ENCODE measurements at places on chromosomes 7 and 10.

GRCh38 chr10:103732339-103733044 lies 122.9 kb downstream of the SH3PXD2A start:
- no peak for DNase-seq

GRCh38 chr7:71829515-71829914 lies 582.6 kb downstream of the CALN1 start:
- no peak for DNase-seq

DNA sequence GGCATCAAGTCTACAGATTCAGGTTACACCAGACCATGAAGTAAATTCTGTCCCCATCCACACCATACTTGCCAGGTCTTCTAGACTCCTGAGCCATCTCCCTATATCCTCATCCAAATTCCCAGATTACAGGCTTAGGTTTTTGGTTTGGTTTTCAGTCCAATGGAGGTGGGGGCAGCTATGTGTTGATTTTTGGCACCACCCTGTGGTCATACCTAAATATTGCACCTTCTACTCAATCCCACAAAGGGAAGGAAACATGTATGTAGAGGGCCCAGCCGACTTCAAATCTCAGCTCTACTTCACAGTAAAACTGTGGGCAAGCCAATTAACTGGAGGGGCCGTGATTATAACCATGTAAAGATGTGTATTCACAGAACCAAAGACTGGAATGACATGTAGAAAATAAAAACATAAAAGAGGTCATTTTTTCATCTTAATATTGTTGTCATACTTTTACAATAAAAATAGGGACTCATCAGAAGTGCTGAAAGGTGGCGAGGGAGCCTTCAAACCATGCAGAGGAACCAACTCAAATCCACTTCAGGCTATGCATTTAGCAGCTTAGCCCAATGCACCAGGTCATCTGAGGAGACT lies 19.8 kb downstream of the ERCC6 start:
- peak; percentile 75 for DNase-seq

- DNase-seq, result peak; percentile 81
These were observed 13.1 kb downstream of the IFT22 start for GRCh38 chr7:101308245-101309085.

- DNase-seq, result peak; percentile 33
These were observed 247.4 kb upstream of the PODXL start for GRCh38 chr7:131803816-131804215.

DNA sequence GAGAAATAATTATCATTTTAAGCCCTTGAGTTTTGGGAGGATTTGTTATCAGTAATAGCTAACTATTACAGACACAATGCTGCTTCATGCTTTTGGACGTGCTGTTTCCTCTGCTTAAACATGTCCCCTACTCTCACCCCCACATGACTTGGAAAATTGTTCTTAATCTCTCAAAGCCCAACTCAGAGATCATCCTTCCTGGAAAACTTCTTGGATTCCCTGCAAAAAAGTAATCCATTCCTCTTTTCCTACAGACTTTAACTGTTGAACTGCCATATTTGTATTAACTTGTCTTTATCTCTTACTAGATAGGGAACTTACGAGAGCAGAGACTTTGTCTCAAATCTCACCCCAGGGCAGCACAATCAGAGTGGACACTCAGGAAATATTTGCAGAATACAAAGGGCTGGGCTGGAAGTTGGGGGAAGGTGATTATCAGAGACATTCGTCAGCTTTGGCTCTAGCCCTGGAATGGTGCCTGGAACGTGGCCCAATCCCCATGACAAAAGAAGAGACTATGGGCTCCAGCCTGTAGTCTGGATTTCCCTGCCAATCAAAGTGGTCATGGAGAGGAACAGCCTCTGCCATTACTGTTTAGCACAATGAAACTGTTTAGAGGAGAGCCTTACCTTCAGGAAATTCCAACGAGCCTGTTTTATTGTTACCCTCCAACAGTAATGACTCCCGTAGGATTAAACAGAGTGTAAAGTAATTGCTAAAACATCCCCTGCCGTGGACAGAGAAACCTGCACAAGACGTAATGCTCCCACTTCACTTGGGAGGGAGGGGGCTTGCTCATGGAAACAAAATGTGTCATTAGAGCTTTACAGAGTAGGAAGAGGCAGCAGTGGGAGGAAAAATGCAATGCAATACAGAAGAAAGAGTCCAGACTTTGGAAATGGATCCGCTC lies 140.4 kb upstream of the AUTS2 start:
- no peak for DNase-seq

- no peak for DNase-seq
These were observed 19.7 kb downstream of the AHR start for GRCh38 chr7:17318146-17318545.

- no peak for DNase-seq
These were observed 55.6 kb downstream of the NRF1 start for GRCh38 chr7:129667116-129667515.

GRCh38 chr7:46155367-46155766 lies 234.3 kb upstream of the IGFBP3 start:
- no peak for DNase-seq

DNA sequence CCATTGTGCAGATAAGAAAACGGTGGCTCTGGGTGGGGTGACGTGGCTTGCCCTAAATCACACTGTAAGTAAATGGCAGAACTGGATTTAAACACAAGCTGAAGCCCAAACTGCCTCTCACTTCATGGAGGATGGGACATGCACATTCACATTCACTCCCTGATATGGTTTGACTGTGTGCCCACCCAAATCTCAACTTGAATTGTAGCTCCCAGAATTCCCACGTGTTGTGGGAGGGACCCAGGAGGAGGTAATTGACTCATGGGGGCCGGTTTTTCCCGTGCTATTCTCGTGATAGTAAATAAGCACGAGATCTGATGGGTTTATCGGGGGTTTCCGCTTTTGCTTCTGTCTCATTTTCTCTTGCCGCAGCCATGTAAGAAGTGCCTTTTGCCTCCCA lies 32.4 kb downstream of the CHST15 start:
- no peak for DNase-seq

GRCh38 chr10:58817201-58817846 lies 304.7 kb downstream of the BICC1 start:
- DNase-seq, result no peak

DNA sequence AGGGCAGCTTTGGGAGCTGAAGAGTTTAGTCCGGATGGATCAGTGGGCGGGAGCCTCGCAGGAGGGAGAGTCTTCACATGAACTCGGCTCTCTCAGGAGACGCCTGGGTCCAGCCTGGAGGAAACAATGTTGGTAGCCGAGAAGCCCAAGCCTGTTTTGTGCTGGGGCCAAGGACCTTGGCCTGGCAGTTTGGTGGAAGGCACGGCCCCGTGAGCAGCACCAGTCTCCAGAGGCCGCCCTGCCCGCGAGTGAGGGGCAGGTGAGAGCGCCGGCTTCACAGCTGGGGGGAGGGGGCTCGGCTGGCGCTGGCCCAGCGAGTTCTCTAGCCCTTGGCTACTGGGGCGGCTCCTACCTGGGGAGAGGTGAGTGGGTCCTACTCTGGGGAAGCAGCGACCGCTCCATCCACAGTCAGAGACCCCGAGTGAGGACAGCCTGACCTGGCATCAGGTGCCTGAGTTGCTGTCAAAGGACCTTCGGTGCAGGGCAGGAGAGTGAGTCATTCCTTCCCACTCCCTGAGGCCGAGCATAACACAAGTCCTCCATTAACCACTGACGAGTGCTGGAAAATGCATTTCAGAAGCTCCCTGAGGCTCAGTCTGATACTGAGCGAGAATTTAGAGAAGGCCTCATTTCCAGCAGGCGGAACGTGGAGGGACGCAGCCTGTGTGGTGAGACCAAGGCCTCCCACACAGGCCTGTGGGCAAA lies 89.3 kb upstream of the DIP2C start:
- no peak for DNase-seq

DNA sequence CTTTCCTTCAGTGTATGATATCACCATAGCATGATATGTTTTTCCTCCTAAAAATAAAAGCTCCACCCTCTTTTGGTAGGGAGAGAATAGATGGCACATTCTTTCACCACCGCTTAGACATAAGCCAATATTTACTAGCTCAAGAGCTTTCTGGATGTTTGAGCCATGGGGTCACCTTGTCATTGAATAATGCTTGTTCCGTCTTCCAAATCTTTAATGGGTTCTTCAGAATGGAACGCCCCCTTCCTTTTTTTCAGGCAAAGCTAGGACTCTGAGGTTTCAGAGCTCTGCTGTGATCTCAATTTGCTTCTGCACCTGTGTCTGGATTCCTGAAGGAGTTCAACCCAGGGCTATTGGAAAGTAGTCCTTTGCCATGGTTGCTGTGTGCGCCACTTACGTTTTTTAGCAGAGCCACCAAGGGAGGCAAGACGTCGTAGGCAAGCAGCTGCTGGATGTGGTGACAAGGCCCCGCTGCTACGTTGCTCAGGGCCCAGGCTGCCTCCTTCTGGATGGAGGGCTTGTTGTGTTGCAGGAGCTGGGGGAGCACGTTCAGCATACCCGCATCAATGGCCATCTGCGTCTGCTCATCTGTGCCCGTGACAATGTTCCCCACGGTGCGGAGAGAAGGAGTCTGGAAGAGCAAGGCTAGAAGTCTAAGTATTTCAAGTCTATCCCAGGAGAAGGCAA lies 23.2 kb downstream of the KPNA7 start:
- DNase-seq, result no peak

DNA sequence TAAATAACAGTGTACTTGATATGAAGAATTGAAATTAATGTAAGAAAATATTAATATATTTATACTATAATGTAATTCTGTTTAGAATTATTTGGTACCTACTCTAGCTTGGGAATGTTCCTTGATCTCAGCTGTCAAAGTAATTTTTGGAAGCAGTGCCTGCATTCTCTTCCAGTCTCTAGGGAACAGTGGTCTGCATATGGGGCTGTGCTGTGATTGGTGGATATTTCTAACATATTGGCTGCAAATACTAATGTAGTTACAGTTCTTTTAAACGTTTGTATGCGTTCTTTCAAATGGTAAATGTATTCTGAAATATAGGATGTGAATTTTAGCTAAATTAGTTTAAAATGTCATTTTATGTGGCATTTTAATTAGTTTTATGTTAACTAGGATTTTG lies 87.2 kb downstream of the PHF14 start:
- DNase-seq, result peak; percentile 17

- no peak for DNase-seq
These were observed 162.4 kb downstream of the SEMA3E start for GRCh38 chr7:83486536-83486935.

GRCh38 chr7:67387851-67388250 lies 391.2 kb downstream of the TYW1 start:
- no peak for DNase-seq

DNA sequence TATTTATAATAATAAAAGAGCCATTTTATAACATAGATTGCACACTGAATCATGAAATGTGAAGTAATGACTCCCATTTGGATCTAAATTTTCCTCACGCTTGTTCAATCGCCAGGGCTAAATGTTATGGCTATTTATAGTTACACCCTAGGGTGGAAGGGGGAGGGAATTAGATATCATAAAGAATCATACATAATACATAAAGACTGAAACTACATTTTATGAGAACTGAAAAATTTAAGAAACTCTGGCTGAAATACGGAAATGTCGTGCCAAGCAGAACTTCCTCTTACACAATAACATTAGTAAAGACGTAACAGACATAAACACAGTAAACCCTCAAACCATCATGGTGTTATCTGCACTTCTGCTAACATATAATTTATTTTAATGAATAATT lies 327.5 kb upstream of the PHF14 start:
- DNase-seq, result no peak

- DNase-seq, result peak; percentile 62
These were observed 59.0 kb downstream of the GNA12 start for GRCh38 chr7:2785071-2785500.

GRCh38 chr7:139559364-139560105 lies 36.0 kb downstream of the CLEC2L start:
- no peak for DNase-seq

GRCh38 chr7:85213500-85213899 lies 26.6 kb upstream of the SEMA3D start:
- no peak for DNase-seq

GRCh38 chr10:12414278-12414989 lies 65.1 kb downstream of the CAMK1D start:
- no peak for DNase-seq

DNA sequence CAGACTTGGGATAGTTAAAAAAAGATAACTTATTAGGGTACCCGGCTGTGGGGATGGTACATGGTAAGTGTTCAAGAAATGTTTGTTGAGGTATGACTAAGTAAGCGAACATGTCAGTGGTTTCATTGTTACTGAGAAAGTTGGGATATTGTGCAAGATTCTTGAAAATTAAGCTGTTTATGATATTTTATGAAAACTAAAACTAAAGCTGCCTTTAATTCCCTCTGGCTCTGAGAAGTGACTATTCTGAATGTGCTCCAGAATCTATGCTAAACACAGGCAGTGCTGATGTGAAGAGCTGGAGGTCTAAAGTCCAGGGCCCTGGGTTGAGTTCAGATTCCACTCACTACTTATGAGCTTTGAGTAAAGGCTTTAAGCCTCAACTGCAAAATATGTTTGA lies 72.9 kb downstream of the AOAH start:
- no peak for DNase-seq

- DNase-seq, result no peak
These were observed 64.4 kb upstream of the PDGFA start for GRCh38 chr7:584122-584465.

- DNase-seq, result peak; percentile 17
These were observed 44.6 kb downstream of the TAX1BP1 start for GRCh38 chr7:27784399-27785053.

- DNase-seq, result no peak
These were observed 470.8 kb upstream of the KCND2 start for GRCh38 chr7:119802147-119802546.

DNA sequence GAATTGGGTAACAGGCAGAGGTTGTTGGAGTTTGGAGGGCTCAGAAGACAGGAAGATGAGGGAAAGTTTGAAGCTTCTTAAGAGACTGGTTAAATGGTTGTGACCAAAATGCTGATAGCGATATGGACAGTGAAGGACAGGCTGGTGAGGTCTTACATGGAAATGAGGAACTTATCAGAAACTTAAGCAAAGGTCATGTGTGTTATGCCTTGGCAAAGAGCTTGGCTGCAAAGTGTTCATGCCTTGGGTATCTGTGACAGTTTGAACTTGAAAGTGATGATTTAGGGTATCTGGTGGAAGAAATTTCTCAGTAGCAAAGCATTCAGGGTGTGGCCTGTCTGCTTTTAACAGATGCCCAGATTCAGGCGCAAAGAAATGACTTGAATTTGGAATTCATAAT lies 64.5 kb upstream of the EEPD1 start:
- DNase-seq, result no peak

DNA sequence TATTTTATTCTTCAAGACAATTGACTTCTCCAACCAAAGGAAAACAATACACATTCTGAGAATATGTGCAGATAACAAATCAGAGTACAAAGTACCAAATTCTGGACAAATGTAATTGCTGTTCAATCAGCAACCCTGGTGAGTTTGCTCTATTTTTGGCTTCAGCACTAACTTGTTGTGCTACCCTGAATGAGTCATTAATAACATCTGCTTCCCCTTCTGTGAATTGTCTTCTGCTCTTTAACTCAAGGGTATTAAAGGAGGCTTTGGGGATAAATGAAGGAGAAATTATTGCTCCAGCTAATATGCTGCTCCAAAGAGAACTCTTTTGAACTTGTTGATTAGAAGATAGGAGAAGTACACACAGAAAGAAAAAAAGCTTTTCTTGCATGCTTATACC lies 459.3 kb downstream of the HTR7 start:
- no peak for DNase-seq

- no peak for DNase-seq
These were observed 214.5 kb upstream of the CNTNAP2 start for GRCh38 chr7:145902123-145902522.
